ENCODE measurements at places on chromosomes 1 and 21.
A peak's percentile ranks its signal among the peaks of the same experiment; 100 is the strongest.

DNA sequence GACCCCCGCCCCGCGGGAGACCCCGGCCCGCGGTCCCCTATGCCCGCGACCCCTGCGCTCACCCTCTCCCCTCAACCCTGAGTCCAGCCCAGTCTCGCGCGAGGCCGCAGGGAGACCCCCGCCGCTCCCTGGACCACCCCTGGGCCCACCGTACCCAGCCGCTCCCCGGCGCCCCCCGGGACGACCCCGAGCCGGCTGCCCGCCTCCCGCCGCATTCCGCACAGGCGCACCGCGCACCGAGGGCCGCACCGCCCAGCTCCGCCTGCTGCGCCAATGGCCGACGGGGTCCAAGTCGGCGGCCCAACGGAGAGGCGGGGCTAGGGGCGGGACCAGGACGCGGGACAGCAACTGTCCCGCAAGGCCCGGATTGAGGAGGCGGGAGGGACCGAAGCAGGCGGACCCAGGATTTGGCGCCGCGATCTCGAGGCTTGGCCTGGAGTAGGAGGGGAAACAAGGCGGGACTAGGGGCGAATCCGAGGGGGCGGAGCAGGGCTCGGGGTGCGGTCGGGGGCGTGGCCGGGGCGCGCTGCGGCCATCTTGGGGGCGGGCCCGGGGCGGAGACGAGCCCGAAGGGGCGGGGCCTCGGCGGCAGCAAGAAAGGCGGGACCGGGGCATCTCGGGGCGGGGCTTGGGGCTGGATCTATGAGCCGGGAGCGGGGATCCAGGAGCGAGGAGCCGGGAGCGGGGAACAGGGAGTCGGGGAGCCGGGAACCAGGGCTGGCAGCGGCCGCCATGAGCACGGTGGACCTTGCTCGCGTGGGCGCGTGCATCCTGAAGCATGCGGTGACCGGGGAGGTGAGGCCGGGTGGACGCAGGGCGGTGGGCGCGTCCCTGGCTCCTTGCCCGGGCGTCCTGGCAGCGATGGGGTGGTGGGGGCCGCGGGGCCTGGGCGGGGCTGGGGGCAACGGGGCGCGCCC, at the start of gene PRXL2B:
Gene PRXL2B, plus strand, starts transcription at position 624 of the 917 bp plus-strand sequence. Its CDS starts 109 bp downstream, at position 733.
- peak; percentile 93 for DNase-seq

GRCh38 chr1:241891296-241891695, 43.3 kb downstream of the EXO1 start:
- no peak for DNase-seq

- no peak for DNase-seq
Observed at GRCh38 chr1:40860706-40861223, 1.4 kb downstream of the CITED4 start.

DNA sequence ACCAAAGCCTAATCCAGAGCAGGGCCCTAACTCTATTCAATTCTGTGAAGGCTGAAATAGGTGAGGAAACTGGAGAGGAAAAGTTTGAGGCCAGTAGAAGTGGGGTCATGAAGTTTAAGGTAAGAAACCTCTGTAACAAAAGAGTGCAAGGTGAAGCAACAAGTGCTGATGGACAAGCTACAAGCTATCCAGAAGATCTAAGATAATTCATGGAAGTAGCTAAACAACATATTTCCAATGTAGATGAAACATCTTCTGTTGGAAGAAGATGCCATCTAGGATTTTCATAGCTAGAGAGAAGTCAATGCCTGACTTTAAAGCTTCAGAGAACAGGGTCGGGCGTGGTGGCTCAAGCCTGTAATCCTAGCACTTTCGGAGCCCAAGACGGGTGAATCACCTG, 217.6 kb downstream of the GREM2 start:
- DNase-seq = no peak

DNA sequence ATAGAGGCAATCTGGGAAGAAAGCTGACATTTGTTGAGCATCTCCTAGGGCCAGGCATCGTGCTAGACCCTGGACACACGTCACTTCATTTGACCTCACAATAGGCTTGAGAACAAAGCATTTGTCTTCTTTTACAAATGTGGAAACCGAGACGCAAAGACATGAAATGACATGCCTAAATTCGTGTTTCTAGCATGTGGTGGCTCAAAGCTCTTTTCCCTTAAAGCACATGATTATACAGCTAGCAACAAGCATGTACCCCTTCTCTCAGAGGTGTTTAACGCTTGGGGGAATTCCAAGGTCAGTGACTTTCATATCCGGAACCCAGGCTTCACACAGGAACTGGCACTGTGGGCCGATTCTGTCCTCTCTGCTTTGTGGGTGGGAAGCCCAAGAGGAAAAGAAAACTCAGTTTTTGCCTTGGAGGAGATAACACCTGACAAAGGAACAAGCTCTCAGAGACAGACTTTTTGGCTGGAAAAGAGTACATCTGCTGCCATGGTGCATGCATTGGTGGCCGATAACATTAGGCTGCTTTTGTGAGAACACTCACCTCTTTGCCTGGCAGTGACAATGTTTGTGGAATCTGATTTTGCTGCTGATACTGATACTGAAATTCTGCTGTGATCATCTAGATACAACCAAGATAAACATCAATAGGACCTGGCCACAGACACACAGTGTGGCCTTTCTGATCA, 15.4 kb upstream of the CD2 start:
- peak; percentile 58 for DNase-seq

- DNase-seq = no peak
Observed at GRCh38 chr1:117389284-117389683, 22.0 kb downstream of the MAN1A2 start.

- no peak for DNase-seq
Observed at GRCh38 chr21:39851002-39851618, 16.1 kb upstream of the PCP4 start.

DNA sequence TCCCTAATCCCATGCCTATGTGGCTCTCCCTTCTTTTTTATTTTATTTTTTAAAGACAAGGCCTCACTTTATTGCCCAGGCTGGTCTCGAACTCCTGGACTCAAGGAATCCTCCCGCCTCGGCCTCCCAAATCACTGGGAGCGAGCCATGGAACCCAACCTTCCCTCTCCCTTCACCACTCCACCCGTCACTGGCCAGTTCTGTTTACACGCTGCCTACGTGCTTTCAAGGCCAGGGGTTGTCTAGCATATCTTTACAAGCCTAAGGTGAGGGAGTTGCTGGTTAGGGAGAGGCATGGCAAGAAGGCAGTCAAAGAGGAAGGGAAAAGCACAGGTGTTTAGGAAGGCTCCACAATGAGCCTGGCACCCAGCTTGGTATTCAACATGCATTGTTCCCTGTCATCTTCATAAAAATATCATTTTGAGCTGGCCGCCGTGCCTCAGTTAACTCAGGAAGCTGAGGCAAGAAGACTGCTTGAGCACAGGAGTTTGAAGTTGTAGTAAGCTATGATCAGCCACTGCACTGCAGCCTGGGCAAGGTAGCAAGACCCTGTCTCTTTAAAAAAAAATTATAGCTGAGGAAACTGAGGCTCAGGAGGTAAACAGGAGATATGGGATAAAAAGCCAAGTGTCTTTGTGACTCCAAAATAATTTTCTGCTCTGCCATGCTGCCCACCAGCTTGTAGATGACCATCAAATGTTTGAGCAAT, 1.1 kb downstream of the RHBDL2 start:
- DNase-seq = no peak

DNA sequence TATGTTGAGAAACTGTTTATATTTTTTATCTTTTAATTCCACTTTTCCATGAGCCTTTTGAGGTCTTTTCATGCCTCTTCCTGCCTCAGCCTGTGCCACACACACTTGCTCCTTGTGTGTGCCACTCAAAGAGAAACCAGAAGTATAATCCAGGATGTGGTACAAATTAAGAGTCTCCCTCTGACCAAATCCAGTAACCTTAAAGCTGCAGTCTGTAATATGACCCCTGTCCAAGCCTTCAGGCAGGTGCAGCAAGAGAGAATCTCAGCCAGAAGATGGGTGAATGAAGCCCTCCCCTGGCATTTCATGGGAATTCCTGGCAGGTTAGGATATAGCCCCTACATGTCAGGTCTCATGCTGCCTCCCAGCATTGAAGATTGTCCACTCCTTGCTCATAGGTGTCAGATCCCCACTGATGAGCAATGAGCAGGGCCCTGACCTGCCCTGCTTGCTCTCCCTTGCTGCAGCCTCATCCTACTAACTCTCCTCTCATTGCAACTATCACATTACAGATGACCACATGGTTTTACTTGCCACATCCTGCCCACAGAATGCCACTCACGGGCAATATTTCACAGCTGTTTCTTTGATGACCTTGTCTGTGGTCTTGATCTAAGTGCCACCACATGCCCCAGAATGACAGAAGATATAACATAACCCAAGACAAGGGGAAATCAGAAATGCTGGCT, 169.3 kb downstream of the SEC16B start:
- no peak for DNase-seq

GRCh38 chr1:58718435-58718834, 18.6 kb upstream of the MYSM1 start:
- no peak for DNase-seq

DNA sequence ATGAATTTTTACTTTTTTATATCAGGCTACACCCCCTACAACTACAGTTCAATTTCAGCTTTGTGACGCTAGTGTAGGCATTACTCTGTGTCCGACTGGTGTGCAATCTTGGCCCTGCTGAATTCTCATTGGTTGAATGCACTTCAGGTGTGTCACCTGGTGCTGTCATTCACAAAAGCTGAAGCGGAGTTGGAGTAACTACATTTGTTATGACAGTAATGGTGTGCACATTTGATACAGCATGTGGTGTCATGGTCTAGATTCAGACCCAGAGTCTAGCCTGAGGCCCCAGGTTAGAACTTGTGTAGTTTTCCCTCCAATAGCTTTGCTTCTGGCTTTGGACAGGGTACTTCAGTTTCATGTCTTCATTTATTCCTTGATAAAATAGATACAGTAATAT, 88.7 kb downstream of the C1orf94 start:
- DNase-seq = no peak

DNA sequence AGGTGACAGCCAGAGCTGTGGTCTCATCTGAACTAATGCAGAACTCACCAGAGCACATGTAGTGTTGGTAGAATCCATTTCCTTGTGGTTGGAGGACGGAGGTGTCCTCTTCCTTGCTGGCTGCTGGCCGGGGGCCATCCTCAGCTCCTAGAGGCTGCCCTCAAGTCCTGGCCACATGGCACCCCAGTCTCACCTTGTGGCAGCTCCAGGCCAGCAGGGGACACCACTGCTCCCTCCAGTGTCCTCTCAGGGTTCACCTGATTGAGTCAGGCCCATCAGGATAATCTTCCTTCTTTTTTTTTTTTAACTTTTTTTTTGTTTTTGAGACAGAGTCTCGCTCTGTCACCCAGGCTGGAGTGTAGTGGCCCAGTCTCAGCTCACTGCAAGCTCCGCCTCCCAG, 2.9 kb downstream of the KCNE1 start:
- DNase-seq = no peak

- DNase-seq = no peak
Observed at GRCh38 chr1:23428136-23428905, 3.8 kb upstream of the TCEA3 start.

Data from hematopoietic multipotent progenitor cell (in vitro differentiated cells).